ENCODE measurements at places on chromosomes 13 and 19. TPM values are rescaled to one million over a fixed set of nuclear protein-coding genes. Genes with fewer than 3 reads are reported as not detected.

GRCh38 chr19:1538978-1539377, 15.1 kb downstream of the PLK5 start:
- DNase-seq, result no peak

DNA sequence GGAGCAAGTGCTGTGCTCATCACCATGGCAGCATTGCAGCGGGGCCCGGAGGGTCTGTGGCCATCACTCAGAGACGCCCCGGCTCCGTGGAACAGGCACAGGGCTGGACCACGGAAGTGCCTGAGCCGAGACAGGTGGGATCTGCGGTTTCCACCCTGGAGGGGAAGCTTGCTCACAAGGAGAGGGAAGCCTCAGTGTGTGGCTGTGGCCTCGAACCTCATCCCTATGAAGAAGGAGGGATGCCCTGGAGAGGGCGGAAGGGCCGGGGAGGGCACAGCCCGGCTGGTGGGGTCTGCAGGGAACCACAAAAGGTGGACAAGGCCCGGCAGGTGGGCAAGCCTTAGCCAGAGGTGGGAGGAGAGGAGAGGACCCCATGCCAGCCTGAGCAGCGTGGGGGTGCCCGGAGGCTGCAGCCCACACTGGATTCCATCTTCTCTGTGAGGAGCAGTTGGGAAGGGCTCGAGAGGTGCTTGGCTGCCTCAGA, 30.4 kb upstream of the TMEM255B start:
- no peak for DNase-seq

GRCh38 chr19:10815007-10815536, 20.9 kb downstream of the TMED1 start:
- DNase-seq, result no peak

GRCh38 chr13:52405767-52406494, at the start of gene THSD1:
Gene THSD1 (minus strand): TSS chr13:52406172. CDS start chr13:52402600, 3,572 bp downstream.
- DNase-seq, result no peak

- DNase-seq, result no peak
Measured at GRCh38 chr13:105084931-105085330, 1450.5 kb downstream of the EFNB2 start.

GRCh38 chr19:13007292-13008045, 12.2 kb downstream of the NFIX start:
- DNase-seq, result no peak

DNA sequence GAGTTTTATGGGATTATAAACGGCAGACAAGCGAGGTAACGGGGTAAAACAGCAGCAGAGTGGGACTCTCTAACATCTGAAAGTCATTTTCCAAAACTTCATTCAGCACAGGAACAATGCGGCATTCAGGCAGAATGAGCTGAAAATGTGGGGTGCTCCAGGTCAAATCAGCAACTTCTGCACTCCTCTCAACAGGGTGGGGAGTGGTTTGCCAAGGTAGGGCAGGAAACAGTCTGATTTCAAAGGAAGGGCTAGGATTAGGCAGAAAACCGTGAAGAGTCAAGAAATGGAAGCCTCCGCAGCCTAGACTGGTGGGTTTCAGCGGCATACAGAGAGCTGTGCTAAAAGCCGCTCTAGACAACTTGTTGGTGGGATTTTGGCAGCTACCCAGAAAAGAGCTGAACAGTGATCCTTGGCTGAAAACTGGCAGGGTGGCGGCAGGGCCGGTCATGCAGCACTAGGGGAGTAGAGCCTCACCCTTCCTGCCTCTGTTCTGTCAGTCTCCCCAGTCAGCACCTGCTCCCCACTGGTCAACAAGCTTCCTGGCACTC, 154.2 kb upstream of the KLF12 start:
- no peak for DNase-seq

DNA sequence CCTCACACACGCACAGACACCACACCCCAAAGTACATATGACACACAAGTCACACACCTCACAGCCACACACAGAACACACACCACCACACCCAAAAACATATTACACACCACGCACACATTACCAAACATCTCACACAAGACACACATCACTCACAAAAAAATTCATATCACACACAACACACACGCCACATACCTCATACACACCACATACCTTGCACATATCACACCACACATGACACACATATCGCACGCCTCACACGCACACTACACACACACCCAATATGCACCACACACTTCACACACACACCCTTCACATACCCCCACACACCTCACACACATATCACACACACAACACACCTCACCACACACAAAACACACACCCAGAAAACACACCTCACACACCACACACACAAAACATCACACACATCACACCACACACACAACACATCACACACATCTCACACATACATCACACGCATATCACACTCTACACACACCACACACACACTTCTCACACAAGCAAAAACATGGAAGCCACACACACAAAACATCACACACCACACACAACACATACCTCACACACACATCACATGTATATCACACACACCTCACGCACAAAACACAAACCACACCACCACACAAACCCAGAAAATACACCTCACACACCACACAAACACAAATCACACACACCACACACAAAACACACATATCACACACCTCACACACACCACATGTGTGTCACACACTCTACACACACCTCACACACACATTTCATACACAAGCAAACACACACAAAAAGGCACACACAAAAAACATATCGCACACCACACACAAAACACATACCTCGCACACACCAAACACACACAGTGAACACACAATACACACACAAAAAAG, 132.1 kb downstream of the CRYL1 start:
- no peak for DNase-seq

The SIGLECL1 gene
- total RNA-seq, result not detected

Data from type B pancreatic cell (in vitro differentiated cells).